ENCODE measurements at places on chromosomes 3 and 15. TPM values are rescaled to one million over a fixed set of nuclear protein-coding genes. Genes with fewer than 3 reads are reported as not detected.
A peak's percentile ranks its signal among the peaks of the same experiment; 100 is the strongest.

FBXW12 gene
- not detected for total RNA-seq

DAZL gene
- 0.27 TPM for total RNA-seq

TMEM87A gene
- 44.6 TPM for total RNA-seq

BUB1B gene
- total RNA-seq, result 50.3 TPM

TNNC1 gene
- total RNA-seq, result 2.3 TPM

EFCAB12 gene
- total RNA-seq, result 0.40 TPM

SMCO1 gene
- not detected for total RNA-seq

- H3K27ac ChIP-seq, result no peak overlapping the region
- H3K4me1 ChIP-seq, result no peaks in the 10 kb centered on the region
- H3K4me3 ChIP-seq, result no peak overlapping the region
- H3K36me3 ChIP-seq, result no peaks in the 10 kb centered on the region
- DNase-seq, result no peak
Measured at GRCh38 chr3:158847452-158847821, 45.6 kb downstream of the MFSD1 start.

DNA sequence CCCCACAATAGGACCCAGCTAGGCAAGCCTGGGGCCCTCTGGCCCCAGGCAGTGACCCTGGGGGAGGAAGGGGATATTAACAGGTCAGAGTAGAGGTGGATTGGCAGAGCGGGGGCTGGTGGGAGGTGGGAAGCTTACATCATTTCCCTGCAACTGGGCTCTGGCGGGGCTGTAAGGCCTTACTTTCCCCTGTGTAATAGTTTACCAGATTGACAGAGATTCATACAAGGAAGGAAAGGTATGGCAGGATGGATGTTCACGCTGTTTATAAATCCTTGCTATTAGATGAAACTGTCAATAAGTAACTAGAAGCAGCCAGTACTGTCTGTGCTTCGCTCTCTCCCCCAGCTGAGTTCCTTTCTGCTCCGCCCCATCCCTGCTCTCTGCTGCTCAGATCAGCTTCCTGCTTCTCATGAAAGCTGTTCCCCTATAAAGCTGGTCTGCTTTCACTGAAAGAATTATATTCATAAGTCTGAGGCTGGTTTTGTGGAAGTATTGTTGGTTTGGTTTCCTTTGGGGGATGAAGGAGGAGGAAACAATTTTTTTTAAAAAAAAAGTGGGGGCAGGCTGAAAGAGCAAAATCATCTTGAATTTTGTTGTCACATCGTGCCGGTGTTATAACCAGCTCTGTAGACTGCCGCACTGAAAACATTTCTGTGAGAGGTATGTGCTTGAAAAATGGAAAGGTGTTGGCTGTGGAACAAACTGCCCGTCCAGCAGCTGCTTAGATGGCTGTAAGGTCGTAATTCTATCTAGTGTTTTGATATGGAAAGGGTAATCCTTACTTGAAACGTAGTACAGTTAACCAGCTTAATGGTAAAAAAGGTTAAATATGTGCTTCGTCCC lies 76.4 kb downstream of the BBX start:
- DNase-seq, result peak; percentile 51
- H3K27me3 ChIP-seq, result no peaks in the 10 kb centered on the region
- peak overlapping the region; percentile 14 for H3K27ac ChIP-seq
- H3K4me3 ChIP-seq, result peak overlapping the region; percentile 69

- no peak overlapping the region for H3K27ac ChIP-seq
- peaks cover 18% of the 10 kb centered on the region for H3K36me3 ChIP-seq
- H3K4me1 ChIP-seq, result no peaks in the 10 kb centered on the region
- no peak overlapping the region for H3K4me3 ChIP-seq
- H3K27me3 ChIP-seq, result no peaks in the 10 kb centered on the region
Measured at GRCh38 chr3:183774631-183775030, 50.7 kb downstream of the MAP6D1 start.

- no peak for DNase-seq
- no peaks in the 10 kb centered on the region for H3K36me3 ChIP-seq
- H3K4me1 ChIP-seq, result no peaks in the 10 kb centered on the region
- no peak overlapping the region for H3K27ac ChIP-seq
- no peak overlapping the region for H3K4me3 ChIP-seq
- no peaks in the 10 kb centered on the region for H3K27me3 ChIP-seq
Measured at GRCh38 chr3:33355611-33356010, 78.4 kb downstream of the FBXL2 start.

- no peaks in the 10 kb centered on the region for H3K36me3 ChIP-seq
- H3K4me3 ChIP-seq, result no peak overlapping the region
- H3K4me1 ChIP-seq, result peaks cover 17% of the 10 kb centered on the region
- H3K27ac ChIP-seq, result no peak overlapping the region
Measured at GRCh38 chr3:100396967-100397366, 3.9 kb downstream of the TOMM70 start.

GRCh38 chr3:30548600-30548999 lies 57.8 kb upstream of the TGFBR2 start:
- H3K27ac ChIP-seq, result no peak overlapping the region
- no peaks in the 10 kb centered on the region for H3K4me1 ChIP-seq
- H3K27me3 ChIP-seq, result no peaks in the 10 kb centered on the region
- DNase-seq, result no peak
- no peaks in the 10 kb centered on the region for H3K36me3 ChIP-seq

DNA sequence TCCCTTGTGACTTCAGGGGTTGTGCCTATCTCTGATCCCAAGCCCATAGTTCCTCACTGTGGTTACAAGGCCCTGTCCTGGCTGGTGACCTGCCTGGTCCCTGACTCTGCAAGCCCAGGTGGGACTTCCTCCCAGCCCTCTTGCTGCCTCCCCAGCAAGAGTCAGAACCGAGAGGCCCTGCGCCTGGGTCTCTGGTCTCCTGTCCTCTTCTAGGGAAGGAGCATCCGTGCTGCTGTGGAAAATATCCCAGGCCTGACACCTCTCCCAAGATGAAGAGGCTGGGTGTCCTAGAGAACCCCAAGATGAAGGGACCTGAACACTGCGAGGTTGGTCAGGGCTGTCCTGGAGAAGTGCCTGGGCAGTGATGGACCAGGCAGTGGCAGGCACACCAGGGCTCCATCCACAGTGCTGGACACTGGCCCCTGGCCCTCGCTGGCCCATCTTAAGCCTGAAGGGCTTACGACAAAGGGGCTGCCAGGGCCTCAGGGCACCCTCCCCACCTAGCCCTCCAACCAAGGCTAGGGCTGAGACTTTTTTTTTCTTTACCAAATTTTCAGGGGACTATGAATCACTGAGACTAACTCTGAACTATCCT lies 32.7 kb downstream of the PTH1R start:
- peaks cover 6% of the 10 kb centered on the region for H3K4me1 ChIP-seq
- no peak for DNase-seq
- H3K36me3 ChIP-seq, result no peaks in the 10 kb centered on the region
- H3K27ac ChIP-seq, result no peak overlapping the region
- H3K4me3 ChIP-seq, result no peak overlapping the region

DNA sequence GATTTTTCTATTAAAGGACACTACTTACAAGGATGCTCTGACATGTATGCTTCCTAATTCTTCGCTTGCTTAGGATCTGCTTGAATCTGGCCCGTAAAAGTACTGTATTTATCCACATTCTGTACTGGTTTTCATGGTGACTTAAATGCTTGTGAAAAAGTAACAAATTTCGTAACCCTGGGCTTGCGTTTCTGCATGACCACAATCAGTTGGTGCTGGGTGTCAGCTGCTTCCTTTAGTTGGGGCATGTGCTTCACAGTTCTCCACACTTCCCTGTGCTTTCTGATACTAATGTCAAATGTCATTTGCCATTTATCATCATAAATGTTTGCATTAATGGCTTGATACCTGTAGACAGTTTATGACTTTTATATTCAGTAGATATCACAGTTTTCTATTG lies 218.4 kb upstream of the MLF1 start:
- H3K4me1 ChIP-seq, result no peaks in the 10 kb centered on the region
- no peaks in the 10 kb centered on the region for H3K27me3 ChIP-seq
- DNase-seq, result no peak
- no peaks in the 10 kb centered on the region for H3K36me3 ChIP-seq
- H3K4me3 ChIP-seq, result no peak overlapping the region

DNA sequence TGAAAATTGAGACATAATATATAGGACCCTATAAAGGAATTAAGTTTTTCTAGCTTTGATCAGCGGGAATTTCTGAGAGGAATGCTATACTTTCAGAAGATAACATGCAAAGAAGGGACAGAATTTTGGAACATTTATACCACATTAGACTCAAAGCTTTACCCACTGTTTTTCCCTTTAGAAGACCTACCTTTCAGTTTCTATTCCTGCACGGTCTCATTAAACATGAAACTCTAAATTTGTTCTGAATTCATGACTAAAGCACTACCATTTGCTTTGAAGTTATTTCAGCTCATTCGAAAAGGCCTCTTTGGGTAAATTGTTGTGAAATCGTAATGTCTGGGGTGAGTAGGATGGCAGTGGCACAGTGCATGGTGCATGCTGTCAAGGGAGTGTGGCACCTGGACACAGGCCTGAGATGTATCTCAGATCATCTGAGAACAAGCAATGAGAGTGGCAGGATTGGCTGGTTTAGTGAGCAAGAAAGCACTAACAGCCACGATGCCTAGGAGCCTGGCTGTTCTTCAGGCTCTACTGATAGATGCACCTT lies 42.5 kb downstream of the CHCHD4 start:
- H3K27ac ChIP-seq, result no peak overlapping the region
- H3K36me3 ChIP-seq, result no peaks in the 10 kb centered on the region
- no peaks in the 10 kb centered on the region for H3K27me3 ChIP-seq
- DNase-seq, result no peak

DNA sequence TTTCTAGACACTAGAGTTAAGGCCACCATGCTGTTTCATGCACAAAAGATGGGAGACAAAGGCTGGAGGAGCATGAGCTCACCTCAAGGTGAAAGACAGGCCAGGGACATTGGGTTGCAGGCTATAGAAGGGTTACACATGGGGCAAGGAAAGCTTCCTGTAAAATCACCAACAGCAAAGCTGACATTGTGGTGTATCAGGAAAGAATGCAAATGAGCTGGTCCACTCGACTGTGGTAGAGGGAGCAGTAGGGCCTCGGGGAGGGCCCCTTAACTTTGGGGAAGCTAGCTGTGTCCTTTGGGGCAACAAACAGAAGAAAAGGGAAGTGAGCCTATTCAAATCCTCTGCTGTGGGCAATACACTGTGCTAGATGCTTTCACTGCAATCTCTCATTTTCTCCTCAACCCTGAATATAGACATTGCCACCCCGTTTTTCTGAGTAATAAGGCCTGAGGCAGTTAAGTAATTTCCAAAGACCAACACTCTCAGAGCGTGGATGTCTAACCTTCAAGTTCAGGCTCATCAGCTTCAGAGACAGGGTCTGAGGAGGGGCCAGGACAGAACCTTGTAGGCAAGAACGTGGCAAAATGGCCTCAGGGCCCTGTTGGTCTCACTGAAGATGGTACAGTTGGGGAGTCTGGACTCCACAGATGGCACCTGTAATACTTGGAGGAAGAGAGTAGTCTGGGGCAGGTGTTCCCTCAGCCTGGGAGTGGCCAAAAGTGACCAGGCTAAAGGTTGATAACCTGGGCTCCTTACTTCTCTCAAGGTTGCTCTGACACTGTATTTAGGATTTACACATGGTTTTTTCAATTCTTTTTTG lies 24.1 kb downstream of the CX3CR1 start:
- H3K36me3 ChIP-seq, result no peaks in the 10 kb centered on the region
- H3K4me3 ChIP-seq, result no peak overlapping the region
- no peak overlapping the region for H3K27ac ChIP-seq
- H3K27me3 ChIP-seq, result no peaks in the 10 kb centered on the region
- no peak for DNase-seq

DNA sequence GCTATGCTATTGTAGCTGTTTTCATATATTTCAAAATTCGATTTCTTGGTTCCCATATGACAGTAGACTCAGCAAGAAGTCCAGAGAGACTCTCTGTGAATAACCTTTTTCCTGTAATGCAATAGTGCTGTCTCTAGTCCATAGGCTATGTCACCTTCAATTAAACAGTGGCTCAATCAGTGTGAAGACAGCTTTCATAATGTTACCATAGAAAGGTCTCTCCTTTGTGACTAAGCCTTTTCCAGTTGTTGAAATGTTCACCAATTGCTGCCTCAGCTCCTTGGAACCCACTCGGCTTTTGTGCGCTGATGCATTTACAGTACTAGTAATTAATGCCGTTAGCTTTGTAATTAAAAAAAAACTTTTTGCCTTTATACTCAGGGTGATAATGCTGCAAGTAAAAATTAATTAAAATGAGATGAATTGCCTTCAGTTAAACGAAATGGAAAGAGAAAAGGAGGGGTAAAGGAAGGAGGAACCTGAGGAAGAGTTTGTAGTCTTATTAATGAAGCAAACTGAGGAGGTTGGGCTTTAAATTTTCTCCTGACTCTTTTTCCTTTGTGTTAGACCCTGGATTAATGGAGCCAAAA lies 214.8 kb downstream of the LSAMP start:
- H3K4me3 ChIP-seq, result no peak overlapping the region
- no peaks in the 10 kb centered on the region for H3K4me1 ChIP-seq
- no peak for DNase-seq
- no peak overlapping the region for H3K27ac ChIP-seq

DNA sequence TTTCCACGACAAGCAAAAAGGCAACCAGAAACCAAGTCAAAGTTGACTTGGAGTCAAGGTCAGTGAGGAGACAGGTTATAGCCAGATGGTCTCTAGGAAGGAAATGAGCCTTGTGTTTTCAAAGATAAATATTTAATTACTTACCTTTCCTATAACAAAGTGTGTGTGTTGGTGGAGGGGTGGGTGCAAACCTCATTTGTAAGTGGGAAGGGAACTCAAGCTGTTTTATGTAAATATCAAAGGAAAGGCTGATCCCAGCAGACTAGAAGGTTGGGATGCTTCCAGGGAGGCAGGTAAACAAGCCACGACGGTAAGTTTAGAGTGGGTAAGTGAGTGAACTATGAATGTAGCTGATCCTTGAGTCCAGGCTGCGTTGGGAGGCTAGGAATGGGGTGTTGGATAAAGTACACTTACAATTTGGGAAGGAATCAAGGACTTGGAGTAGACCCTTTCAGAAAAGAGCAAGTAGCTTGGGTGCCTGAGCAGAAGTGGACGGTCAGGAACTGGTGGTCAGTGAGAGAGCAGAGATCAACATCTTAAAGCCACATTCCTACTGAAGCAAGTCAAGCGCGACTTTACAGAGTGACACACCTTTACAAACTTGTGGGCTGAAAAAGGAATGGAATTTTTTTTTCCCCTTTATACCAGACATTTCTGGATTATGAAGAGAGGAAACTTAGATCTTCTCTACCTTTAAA lies 82.0 kb upstream of the TBL1XR1 start:
- no peaks in the 10 kb centered on the region for H3K27me3 ChIP-seq
- H3K36me3 ChIP-seq, result no peaks in the 10 kb centered on the region
- no peak overlapping the region for H3K4me3 ChIP-seq
- DNase-seq, result no peak
- no peak overlapping the region for H3K27ac ChIP-seq

- no peaks in the 10 kb centered on the region for H3K36me3 ChIP-seq
- H3K4me1 ChIP-seq, result no peaks in the 10 kb centered on the region
Measured at GRCh38 chr3:191047930-191048329, 151.1 kb upstream of the OSTN start.

- H3K27me3 ChIP-seq, result no peaks in the 10 kb centered on the region
- H3K4me3 ChIP-seq, result no peak overlapping the region
- no peak for DNase-seq
- no peak overlapping the region for H3K27ac ChIP-seq
- H3K36me3 ChIP-seq, result peaks cover 10% of the 10 kb centered on the region
Measured at GRCh38 chr15:58604455-58604923, 145.0 kb downstream of the ADAM10 start.

GRCh38 chr3:51974963-51975851 lies at the start of gene ABHD14A:
Gene ABHD14A (plus strand): TSS chr3:51975064. CDS start chr3:51975136, 72 bp downstream.
- H3K27ac ChIP-seq, result peak within 1 kb of the TSS; percentile 83
- peaks cover 32% of the 10 kb centered on the region for H3K4me1 ChIP-seq
- H3K27me3 ChIP-seq, result no peaks in the 10 kb centered on the region
- peak; percentile 67 for DNase-seq

Data from CD8-positive, alpha-beta memory T cell (primary cell).